ENCODE measurements at places on chromosomes 16 and 17.

DNA sequence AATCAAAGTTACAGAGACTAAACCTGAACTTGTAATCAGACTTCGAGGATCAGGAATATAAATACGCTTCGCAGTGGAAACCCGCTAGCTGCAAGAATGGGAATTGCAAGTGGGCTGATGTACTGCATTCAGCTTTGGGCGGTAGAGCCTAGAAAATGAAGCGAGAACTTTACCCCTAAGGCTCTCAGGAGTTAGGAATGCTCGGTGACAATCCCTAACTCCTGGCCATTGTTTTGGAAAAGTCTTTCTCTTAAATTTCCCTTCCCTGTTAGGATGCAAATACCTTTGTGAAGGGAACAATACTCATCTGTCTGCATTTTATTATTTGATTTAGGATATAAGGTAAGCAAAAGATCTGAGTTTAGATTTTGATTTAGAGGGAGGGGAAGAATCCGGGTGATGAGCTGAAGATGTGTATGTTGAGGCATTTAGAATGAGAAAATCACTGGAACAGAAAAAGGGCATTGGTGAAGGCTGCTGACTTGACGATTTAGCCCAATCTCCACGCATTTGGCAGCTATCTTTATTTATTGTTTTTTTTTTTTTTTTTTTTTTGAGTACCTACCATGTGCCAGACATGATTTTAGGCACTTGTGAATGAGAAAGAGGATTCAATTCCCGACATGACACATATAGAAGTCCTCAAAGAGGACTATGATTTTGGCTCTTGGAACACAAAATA, 2.2 kb upstream of the TOX3 start:
- no peak for DNase-seq

- no peak for DNase-seq
Observed at GRCh38 chr17:37576281-37576680, 32.9 kb downstream of the SYNRG start.

DNA sequence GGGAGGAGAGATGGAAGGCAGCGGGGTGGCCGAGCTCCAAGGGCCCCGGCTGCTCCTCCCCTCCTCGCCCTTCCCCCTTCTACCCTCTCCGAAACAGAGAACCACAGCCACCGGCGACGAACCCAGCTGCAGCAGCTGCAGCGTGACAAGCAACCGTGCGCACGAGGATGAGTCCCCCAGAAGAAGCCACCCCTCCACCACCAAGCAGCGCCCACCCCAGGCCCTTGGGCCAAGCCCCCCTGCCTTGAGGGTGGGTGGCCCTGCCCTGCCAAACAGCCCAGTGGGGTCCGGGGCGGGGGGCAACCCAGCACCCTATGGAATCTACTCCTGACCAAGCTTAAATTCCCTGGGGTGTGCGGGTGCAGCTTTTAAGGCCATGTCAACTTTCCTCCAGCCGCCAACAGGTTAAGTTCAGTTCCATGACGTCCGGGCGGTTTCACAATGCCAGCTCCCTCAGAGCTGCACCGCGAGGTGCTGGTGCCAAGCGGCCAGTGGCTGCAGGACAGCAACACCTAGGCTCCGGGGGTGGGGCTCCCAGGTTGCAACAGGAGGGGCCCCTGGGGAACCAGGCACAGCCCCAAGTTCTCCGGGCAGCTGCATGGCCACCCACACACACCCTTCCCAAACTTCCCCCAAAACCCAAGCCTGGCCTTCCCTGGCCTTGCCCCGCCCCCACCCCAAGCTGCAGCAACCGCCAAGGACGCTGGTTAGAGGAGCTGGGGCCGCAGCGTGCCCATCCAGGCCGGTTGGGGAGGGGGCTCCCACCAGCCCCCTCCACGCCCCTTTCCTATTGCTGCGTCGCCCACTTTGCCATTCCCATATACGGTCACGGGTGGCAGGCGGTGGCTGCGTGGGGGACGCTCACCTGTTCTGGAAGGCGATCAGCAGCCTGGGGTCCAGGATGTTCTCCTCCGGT, 2.0 kb downstream of the CBX4 start:
- no peak for DNase-seq

GRCh38 chr16:76123966-76124365, 153.2 kb upstream of the CNTNAP4 start:
- DNase-seq: no peak

DNA sequence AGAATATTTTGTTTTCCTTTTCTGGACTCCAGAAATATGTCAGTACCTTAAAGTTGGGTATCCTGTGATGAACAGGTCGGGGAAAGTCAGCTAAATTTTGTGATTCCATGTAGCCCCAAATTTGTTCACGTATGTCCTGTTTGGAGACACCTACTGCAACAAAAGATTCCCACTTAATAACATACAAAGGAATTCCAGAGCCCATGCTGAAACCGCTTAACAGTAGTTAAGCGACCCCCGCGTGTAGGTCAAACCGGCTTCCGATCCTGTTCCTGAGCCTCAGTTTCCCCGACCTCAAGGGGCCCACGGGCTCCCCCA, 477 bp downstream of the MTHFSD start:
- no peak for DNase-seq

GRCh38 chr17:81345228-81346089, 49.8 kb upstream of the BAHCC1 start:
- peak; percentile 45 for DNase-seq

- no peak for DNase-seq
Observed at GRCh38 chr16:58196898-58197313, 1.0 kb downstream of the CSNK2A2 start.

DNA sequence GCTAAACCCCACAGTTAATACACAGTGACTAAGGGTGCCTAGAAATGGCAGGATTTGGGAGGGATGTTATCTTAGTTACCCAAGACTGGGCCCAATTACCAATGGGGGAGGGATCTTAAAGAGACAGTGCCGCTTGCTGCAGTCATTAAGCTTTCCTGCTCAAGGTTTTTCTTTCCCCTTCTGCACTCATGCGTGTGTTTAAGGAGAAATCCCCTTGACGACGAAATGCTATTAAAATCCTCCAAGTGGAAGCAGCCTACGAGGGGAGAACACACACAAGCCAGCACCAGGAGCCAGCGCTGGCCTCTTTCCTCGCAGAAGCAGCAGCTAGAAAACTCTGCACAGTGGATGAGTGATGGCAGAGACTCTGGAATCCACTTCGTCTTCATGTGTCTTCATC, 22.0 kb downstream of the SALL1 start:
- no peak for DNase-seq

GRCh38 chr16:58515125-58515870, at the start of gene SETD6:
Gene SETD6, plus strand, starts transcription at chr16:58515517. Its CDS starts 21 bp downstream, at chr16:58515538.
- peak; percentile 25 for DNase-seq

GRCh38 chr17:76736349-76737081, 616 bp downstream of the SRSF2 start:
- DNase-seq: no peak

- DNase-seq: no peak
Observed at GRCh38 chr17:32956240-32956970, 28.5 kb downstream of the TMEM98 start.

GRCh38 chr17:21359483-21359840, 16.7 kb upstream of the KCNJ12 start:
- DNase-seq: no peak

DNA sequence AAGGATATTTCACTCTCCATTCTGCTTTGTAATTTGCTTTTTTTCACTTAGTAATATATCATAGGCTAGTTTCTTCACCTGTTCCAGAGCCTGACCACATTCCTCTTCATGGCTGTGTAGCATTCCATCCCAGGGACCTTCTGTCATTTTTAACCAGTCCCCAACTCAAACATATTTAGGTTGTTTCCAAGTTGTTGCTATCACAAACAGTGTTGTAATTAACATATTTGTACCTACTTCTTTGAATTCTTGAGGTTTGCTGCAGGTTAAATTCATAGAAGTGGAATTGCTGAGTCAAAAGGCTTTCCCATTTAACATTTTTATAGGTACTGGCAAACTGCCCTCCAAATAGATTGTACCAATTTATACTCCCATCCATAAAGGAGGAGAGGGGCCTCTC, 65.1 kb upstream of the MED9 start:
- no peak for DNase-seq

- no peak for DNase-seq
Observed at GRCh38 chr16:67029254-67030096, 526 bp downstream of the CBFB start.
